Fibroblast of lung (primary cell): ENCODE measurements at places on chromosomes 3 and 15. TPM values are rescaled to one million over a fixed set of nuclear protein-coding genes. Genes with fewer than 3 reads are reported as not detected.

- DNase-seq = no peak
Observed at GRCh38 chr3:113552851-113553250, 20.5 kb downstream of the SIDT1 start.

GRCh38 chr3:65843732-65844131, 195.0 kb downstream of the MAGI1 start:
- DNase-seq = no peak

The SOX2 gene
- not detected in 2 replicates for polyA plus RNA-seq

The LZTFL1 gene
- polyA plus RNA-seq = 18.7 and 28.0 TPM in 2 replicates
